ENCODE measurements at places on chromosomes 5 and 9.

- no peak for DNase-seq
Measured at GRCh38 chr9:130347931-130348330, 82.4 kb downstream of the HMCN2 start.

GRCh38 chr5:137055271-137055872 lies 443.8 kb downstream of the SPOCK1 start:
- DNase-seq, result no peak

- DNase-seq, result peak; percentile 59
Measured at GRCh38 chr9:97710356-97711222, 13.4 kb upstream of the XPA start.

DNA sequence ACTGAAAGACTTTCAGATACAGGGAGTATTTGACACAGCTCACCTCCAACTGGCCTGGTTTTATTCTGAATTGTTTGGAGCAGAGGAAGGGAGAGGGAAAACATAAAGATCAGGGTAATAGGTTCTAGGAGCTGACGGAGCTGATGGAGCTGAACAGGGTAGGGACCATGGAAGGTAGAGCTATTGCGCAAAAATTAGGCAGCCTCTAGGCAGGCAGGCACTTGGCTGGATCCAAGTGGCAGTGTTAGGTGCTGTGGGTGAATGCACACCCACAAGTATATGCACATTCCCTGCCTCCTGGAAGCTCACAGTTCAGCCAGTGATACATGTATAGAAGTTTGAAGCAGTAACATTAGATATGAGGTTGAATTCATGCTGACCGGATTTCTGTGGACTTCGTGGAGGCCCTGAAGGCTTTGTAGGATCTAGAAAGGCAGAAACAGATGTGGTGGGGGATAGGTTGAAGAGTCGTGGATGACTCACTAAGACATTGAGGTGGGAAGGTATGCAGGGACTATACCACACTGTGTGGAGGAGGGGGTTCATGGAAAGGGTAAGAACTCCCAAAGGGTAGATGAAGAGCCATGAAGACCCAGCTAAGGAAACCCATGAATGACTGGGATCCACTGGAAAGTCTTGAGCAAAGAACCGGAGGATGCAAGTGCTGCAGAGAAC lies 50.8 kb downstream of the WWC1 start:
- DNase-seq, result peak; percentile 90

GRCh38 chr9:128603697-128604096 lies 51.3 kb downstream of the SPTAN1 start:
- no peak for DNase-seq

All from fibroblast of skin of right biceps (primary cell).